ENCODE measurements at places on chromosomes 4 and X.

DNA sequence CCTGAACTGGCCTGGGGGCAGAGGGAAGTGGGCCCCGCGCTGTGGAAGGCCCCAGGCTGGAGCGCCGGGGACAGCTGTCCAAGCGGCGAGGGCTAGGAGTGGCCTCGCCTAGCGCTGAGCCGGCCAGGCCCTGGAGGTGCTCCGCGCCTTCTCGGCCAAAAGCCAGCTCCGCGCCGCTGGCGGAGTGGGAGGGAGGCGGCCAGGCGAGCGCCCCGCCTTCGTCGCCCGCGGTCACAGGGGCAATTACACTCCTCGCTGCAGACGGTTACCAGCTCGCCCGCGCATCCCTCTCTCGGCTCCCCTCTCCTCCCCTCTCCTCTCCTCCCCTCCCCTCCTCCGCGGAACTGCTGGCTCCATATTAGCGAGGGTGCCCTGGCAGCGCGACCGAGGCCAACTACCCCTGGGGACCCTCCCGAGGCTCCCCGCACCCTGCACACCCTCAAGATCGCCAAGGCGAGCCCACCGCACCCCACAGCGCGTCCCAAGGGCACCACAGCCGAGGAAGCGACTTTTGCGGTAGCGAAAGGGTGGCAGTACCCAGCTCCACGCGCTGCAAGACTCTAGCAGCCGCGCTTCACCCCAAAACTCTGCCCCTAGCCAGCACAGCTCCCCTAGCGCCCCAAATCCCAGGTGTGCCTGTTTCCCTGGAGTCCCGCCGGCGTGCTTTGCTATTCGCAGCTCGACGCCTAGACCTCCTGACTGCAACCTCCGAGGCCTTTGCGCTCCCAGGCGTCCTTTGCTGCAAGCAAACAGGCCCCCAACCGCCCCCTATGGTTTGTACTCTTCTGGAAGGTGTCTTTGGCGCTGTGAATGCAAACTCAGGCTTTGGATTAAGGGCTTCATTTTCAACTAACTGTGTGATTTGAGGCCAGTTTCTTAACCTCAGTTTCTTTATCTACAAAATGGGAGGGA, 91.4 kb downstream of the BCOR start:
- no peak for DNase-seq

DNA sequence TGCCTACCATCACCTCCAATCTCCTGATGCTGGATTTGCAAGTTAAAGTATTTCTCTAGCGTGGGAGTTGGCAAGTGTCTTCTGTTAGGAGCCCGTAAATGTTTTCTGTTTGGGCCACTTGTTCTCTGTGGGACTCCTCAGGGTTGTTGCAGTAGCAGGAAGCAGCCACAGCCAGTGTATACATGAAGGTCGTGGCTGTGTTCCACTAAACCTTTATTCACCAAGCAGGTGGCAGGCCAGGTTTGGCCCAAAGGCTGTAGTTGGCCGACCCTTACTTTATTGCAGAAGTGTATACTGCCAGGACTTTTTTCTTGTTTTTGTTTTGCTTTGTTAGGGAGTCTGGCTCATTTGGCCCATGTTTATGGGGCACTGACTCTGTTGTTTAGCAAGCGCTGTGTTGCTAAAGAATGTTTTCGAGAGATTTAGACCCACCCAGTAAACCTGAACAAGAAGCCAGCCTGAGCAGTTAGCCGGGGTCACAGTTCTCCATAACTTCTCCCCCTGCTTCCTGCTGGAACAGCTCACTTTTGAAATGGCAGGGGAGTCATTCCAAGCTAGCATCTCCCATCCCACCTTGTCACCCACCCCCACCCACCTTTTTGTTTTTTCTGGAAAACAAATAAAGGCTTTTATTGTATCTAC, 58.8 kb downstream of the SHROOM2 start:
- no peak for DNase-seq

- no peak for DNase-seq
Observed at GRCh38 chr4:76634220-76634619, 199.2 kb downstream of the SHROOM3 start.

GRCh38 chr4:127993151-127993550, 27.9 kb downstream of the ABHD18 start:
- no peak for DNase-seq

DNA sequence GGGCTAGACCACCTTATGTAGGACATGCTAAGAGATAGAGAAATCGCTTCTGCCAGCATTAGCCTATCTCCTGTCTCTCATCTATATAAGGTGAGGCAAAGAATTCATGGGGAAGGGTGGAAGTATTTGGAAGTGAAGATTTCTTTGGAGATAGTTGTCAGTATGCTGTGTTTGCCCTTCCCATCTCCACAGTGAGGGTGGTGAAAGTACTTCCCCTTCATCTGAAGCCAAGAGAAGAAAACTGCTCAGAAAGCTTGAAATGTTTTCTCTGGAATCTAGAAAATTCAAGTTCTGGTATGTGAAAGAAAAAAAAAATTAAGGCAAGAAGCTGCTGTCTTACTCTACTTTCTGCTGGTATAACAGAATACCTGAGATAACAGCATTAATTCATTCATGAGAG, 12.3 kb upstream of the ADH5 start:
- no peak for DNase-seq

- no peak for DNase-seq
Observed at GRCh38 chr4:10162341-10163000, 45.9 kb upstream of the WDR1 start.

- DNase-seq: no peak
Observed at GRCh38 chr4:73508651-73509050, 27.1 kb downstream of the AFM start.

- DNase-seq: no peak
Observed at GRCh38 chr4:3700736-3701135, 65.4 kb upstream of the ADRA2C start.

DNA sequence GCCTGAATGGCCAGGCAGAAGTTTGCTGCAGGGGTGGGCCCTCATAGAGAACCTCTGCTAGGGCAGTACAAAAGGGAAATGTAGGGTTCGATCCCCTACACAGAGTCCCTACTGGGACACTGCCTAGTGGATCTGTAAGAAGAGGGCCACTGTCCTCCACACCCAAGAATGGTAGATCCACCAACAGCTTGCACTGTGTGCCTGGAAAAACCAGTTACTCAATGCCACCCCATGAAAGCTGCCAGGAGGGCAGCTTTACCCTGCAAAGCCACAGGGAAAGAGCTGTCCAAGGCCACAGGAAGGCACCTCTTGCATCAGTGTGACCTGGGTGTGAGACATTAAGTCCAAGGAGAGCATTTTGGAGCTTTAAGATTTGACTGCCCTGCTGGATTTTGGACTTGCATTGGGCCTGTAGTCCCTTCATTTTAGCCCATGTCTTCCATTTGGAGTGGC, 781.6 kb downstream of the TRAM1L1 start:
- DNase-seq: no peak

- no peak for DNase-seq
Observed at GRCh38 chr4:14151101-14151500, 523.6 kb upstream of the BOD1L1 start.

- DNase-seq: no peak
Observed at GRCh38 chr4:119646347-119647071, 17.9 kb upstream of the PDE5A start.

DNA sequence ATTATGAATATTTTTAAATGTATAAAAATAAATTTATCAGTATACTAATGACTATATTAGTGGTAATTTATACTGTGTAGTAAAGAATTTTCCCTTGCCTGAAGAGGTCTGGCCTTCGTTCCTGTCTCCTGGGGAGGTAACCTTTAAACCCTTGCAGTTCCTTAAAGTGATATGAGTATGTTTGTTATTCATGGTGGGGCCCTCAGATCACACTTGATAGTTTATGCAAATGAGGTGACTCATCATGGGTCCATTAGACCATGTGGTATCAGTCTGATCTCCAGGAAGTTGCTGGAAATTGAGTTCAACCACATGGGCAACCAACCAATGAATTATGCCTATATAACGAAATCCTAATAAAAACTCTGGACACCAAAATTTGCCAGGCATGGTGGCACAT, 904.1 kb downstream of the RPA4 start:
- no peak for DNase-seq

- no peak for DNase-seq
Observed at GRCh38 chrX:111505783-111506182, 5.7 kb upstream of the SERTM2 start.

GRCh38 chr4:40626183-40626990, 3.3 kb downstream of the RBM47 start:
- DNase-seq: no peak

GRCh38 chrX:138719396-138719795, 7.9 kb upstream of the FGF13 start:
- no peak for DNase-seq

DNA sequence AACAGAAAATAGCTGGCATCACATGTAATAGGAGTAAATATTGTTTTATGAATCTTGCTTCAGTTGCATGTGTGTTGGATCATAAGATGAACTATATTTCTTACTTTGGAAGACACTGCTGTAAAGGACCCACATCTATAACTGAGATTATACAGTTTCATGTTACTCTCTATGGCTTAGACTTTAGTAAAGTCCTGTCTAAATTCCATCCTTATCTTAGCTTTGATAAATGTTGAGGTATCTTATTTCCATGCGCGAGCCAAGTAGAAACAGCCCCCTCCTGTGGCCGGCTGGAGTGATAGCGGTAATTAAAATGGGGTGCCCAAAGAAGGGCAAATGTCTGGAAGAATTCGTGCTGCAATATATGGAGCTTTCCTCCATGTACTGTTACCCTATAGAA, 43.0 kb downstream of the CCDC158 start:
- peak; percentile 23 for DNase-seq

DNA sequence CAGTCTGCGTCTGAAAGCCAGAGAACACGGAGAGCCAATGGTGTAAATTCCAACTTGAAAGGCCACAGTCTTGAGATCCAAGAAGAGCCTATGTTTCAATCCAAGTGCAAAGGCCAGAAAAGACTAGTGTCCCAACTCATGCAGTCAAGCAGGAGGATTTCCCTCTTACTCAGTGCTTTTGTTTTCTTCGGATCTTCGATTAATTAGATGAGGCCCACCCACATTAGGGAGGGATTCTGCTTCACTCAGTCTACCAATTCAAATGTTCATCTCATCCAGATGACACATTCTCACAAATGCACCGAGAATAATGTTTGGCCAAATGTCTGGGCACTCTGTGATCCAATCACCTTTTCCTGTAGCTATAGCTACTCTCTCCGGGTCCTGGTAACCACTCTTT, 91.5 kb upstream of the S100G start:
- no peak for DNase-seq

- no peak for DNase-seq
Observed at GRCh38 chrX:131170148-131170547, 112.0 kb downstream of the ARHGAP36 start.

DNA sequence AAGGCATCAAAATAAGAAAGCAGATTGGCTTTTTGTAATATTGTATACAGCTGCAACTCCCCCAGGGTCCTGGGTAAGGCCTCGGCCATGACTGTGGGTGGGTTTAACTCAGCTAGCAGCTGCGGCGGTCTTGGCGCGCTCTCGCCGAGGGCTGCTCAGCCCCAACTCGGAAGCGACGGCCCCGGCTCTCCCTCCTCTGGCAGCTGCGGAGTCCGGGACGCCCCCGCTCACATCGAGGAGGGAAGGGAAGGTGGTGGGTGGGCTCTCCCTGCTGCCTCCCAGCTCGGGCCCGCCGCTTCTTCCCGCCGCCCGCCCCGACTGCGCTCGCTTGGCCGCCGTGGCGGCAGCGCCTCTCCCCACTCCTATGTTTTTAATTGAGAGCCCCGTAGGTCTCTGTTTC, 51.2 kb downstream of the GPR50 start:
- DNase-seq: no peak

DNA sequence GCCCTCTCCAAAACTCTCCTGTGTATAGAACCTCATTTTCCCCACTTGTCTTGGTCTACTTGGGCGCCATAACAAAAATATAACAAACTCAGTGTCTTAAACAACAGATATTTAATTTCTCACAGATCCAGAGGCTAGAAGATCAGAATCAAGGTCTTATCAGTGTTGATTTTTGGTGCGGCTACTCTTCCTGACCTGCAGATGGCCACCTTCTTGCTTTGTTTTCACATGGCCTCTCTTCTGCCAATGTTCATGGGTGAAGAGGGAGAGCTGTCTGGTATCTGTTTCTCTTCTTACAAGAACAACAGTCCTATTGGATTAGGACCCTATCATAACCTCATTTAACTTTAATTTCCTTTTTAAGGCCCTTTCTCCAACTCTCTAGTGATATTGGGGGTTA, 177.3 kb downstream of the PABPC4L start:
- no peak for DNase-seq

DNA sequence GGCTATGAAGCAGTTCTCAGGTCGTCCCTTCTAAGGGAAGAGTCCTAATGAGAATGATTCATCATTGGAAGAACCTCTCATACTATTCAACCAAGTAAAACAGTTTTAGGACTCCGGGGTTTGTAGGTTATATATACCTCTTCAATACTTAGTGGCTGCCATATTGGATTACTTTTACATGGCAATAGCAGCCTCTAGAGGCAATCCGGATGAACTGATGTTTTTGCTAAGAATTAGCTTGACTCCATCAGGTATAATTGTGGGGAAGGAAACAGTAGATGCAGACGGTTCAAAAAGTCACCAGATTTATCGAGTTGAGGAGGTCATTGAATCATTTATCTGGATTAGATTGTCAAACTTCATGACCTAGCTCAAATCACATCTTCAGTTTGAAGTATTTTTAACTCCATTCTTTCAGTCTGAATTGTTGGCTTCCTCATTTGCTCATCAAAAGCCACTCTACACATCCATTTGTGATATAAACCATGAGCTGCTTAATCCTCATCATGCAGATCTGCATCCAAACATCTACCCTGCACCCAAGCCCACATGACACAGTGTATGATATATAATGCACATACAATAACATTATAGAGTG, 28.4 kb downstream of the GUCY1B1 start:
- DNase-seq: peak; percentile 47

- no peak for DNase-seq
Observed at GRCh38 chrX:130171446-130172126, at the start of gene RAB33A. TSS of gene RAB33A (plus strand) at chrX:130171962. CDS start at chrX:130172063, 101 bp downstream.

GRCh38 chr4:91472046-91472445, 831.7 kb upstream of the GRID2 start:
- no peak for DNase-seq

GRCh38 chr4:73729534-73730165, 10.7 kb upstream of the CXCL8 start:
- peak; percentile 42 for DNase-seq

GRCh38 chrX:47628982-47629381, 748 bp downstream of the CFP start:
- DNase-seq: no peak

DNA sequence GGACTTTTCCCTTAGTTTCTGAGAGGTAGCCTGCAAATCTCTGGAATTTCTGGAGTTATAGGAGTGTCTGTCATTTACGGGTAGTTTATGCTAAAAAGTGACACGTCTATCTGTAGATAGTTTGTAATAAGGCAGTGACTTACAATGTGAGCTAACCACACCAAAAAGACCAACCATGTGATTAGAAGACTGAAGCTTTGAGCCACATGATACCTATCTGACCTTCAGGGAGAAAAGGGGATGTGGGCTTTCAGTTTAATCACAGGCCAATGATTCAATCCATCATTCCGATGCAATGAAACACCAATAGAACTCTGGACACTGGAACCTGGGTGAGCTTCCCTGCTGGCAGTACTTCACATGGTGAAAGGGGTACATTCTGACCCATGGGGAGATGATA, 254.6 kb upstream of the GK2 start:
- no peak for DNase-seq

- DNase-seq: no peak
Observed at GRCh38 chrX:120755066-120755846, 120.4 kb downstream of the CT47B1 start.

- no peak for DNase-seq
Observed at GRCh38 chr4:15144967-15145295, 142.7 kb downstream of the CPEB2 start.

GRCh38 chrX:116246261-116246660, 75.7 kb downstream of the AGTR2 start:
- no peak for DNase-seq

- DNase-seq: no peak
Observed at GRCh38 chr4:85873566-85873965, 398.6 kb downstream of the ARHGAP24 start.
